ENCODE measurements at places on chromosomes 4 and X. TPM values are rescaled to one million over a fixed set of nuclear protein-coding genes. Genes with fewer than 3 reads are reported as not detected.

DNA sequence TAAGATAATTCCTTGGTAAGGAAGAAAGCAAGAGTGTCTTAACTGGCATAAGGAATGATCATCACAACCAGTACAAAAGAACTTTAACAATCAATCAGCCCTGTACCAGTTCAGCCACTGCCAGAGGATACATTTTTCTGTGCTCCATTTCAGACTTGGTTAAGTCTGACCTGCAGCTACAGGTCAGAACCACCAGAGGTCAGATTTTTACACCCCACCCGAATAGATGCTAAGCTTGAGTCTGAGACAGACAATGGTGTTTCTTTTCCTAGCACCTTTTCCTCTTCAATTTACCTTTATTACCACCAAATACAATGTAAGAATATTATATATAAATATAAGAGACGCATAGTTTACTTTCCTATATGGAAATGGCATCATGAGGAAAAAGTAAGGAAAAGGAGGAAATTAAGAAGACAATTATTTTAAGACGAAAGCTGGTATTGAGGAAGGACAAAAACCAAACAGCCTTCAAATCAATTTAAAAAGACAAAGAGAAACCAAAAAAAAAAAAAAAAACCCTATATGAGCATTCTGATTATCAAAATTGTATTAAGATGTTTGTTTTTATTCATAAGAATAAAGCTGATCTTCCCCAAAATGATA is 215.3 kb upstream of the TTC29 start:
- DNase-seq = peak; percentile 28

GRCh38 chr4:113212613-113213012 is 163.2 kb downstream of the ANK2 start:
- no peak for DNase-seq

- DNase-seq = no peak
Measured at GRCh38 chr4:153014460-153014859, 78.3 kb downstream of the FHDC1 start.

- no peak for DNase-seq
Measured at GRCh38 chr4:84877051-84877833, 89.2 kb downstream of the WDFY3 start.

- no peak for DNase-seq
Measured at GRCh38 chr4:47566566-47566965, 81.5 kb downstream of the ATP10D start.

GRCh38 chr4:80471756-80472155 is 136.2 kb downstream of the CFAP299 start:
- no peak for DNase-seq

DNA sequence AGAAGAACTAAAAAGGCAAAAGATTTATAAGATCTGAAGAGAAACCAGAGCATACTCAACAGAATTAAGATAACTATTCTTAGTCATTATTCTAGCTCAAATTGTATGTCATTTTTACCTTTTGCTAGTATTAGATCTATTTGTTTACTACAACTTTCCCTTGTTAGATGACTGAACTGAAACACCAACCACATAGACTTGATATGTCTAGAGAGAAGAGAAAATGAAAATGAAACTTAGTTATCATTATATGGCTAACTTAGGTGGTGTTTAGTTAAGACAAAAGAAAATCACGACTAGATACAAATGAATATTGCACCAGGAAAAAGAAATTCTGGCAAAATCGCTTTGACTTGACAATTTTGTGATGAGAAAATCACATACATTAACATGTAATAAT is 690.8 kb downstream of the PCDH18 start:
- no peak for DNase-seq

GRCh38 chr4:122360754-122361153 is 18.1 kb upstream of the ADAD1 start:
- no peak for DNase-seq

DNA sequence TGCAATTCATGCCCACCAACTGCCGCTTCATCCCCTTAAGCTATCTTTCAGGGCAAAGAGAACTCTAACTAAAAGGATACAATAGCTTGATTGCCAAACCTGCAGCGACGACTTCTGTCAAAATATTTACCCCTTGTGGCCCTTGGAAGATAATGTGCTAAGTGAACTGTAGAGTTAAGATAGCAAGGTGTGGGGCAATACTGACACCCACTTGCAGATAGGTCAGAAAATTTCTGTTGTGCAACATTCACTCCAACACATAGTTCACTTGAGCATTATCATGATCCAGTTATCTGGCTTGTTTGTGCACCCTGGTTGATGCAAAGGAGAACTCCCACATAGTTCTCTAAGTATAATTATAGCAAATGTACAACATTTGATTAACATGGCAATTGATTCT is 55.6 kb downstream of the RHOXF2B start:
- no peak for DNase-seq

DNA sequence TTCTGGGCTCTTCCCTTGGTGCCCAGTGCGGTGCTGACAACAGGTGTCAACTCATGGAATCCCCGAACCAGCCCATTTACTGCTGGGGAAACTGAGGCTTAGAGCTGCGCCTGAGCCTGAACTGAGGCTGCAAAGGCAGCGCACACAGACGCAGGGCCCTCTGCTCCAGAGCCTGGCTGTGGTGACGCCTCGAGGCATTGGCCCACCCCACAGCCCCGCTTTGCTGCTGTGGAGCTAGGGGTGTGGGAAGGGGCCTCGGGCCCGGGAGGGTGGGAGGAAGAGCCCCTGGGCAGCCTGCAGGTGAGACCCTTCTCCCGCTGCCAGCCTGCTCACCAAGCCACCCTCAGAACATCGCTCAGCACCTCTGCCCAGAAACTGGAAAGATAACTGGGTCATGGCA is 97.4 kb upstream of the LRPAP1 start:
- no peak for DNase-seq

DNA sequence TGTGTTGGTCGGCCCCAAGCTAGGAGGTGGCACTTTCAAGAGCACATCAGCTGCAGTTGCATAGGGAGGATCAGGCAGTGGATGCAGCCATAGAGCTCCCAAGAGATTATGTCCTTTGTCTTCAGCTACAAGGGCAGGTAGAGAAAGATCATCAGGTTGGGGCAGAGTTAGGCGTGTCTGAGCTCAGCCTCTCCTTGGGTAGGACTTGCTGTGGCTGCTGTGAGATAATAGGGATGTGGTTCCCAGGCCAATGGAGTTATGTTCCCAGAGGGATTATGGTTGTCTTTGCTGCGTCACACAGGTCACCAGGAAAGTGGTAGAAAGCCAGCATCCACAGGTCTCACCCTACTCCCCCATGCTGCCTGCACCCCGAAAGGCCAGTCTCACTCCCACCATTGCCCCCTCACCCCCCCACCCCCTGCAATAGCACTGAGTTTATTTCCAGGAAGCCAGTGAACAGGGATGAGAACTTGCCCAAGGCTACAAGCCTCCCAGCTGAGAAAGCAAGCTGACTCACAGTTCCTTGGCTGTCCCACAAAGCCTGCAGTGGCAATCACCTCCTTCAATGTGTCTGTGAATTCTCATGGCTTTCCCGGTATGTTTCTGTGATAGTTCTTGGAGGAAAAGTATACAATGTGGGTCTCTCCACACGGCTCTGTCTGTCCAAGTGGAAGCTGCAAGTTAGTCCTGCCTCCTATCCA is 148.4 kb downstream of the STPG2 start:
- DNase-seq = no peak

DNA sequence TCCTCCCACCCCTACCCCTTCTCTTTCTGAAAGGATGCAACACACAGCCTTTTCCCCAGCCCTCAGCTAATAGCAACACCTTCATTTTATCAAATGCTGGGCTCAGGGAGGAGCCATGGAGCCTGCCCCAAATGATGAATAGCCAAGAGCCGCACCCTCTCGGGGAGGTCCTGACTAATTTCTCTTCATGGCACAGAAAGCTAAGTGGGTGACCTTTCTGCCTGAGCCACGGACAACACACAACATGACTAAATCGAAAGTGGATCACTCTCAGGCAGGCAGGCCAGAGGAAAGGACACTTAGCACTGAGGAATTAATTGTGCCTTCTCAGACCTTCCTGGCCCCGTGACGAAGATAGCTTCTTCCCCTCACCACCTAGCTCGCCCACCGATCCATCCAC is 165.1 kb upstream of the RAI2 start:
- no peak for DNase-seq

DNA sequence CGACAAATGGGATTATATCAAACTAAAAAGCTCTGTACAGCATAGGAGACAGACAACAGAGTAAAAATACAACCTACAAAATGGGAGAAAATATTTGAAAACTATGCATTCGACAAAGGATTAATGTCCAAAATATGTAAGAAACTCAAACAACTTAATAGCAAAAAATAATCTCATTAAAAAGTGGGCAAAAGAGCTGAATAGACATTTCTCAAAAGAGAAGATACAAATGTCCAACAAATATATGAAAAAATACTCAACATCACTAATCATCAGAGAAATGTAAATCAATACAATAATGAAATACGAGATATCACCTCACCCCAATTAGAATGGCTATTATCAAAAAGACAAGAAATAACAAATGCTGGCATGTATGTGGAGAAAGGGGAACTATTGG is 272.9 kb downstream of the KLHL13 start:
- DNase-seq = no peak

GRCh38 chrX:50613846-50614245 is 143.2 kb upstream of the DGKK start:
- no peak for DNase-seq

DNA sequence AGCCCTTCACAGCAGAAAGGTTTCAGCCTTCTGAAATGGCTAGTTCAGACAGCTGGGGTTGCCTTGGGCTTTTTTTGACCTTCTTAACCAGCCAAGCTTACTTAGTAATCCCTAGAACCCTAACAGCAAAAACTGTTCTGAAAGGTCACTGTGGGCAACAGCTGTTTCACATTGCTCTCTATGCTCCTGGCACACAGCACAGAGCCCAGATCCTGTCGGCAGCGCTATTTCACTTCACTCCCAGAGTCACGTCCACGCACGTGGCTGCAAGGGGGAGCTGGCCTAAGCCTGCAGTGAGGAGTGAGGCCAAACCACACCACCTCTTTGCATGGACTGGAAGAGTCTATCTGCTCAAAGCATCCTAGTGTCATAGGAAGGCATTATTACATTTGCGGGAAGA is 32.0 kb upstream of the STS start:
- DNase-seq = no peak

GRCh38 chr4:47891928-47892327 is 22.5 kb downstream of the NFXL1 start:
- no peak for DNase-seq

GRCh38 chr4:100022792-100023222 is 72.7 kb upstream of the H2AZ1 start:
- no peak for DNase-seq

GRCh38 chrX:46626566-46626965 is 53.0 kb downstream of the CHST7 start:
- no peak for DNase-seq

DNA sequence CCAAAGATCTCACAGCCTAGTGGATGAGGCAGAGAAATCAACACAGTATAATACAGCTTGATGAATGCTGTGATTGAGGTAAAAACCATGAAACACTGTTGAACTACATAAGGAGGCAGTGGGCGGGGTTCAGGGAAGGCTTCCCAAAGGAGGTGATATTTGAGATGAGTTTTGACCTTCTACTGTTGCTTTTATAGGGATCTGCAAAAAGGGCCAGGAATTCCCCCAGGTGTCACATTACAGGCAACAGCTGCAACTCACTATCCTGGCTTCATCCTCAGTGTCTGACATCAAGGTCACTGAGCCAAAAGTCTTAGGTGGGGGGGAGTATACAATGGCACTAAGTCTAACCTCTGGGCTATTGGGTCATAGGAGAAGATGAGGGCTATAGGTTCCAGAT is 185.7 kb upstream of the NRK start:
- no peak for DNase-seq

Gene SHISA3
- total RNA-seq = 0.58 TPM

Gene TACR3
- 0.23 TPM for total RNA-seq

Gene H2BW2
- total RNA-seq = 0.17 TPM

Gene PDE5A
- 29.7 TPM for total RNA-seq

Gene FRAS1
- total RNA-seq = 6.8 TPM

Gene CAPN6
- total RNA-seq = 35.6 TPM

Gene IL1RAPL2
- 0.35 TPM for total RNA-seq

Gene CNKSR2
- 0.86 TPM for total RNA-seq

Gene ERAS
- not detected for total RNA-seq

Gene CXCL9
- total RNA-seq = 0.35 TPM

Gene TMPRSS11A
- total RNA-seq = not detected

Gene CLGN
- 1.9 TPM for total RNA-seq

Gene PTCHD1
- total RNA-seq = 1.6 TPM

Gene FABP2
- total RNA-seq = not detected
